COLO829 (cell line): ENCODE measurements at places on chromosomes 2 and 18.

GRCh38 chr2:159592441-159592840 lies 23.9 kb downstream of the BAZ2B start:
- no peak for DNase-seq

- DNase-seq = no peak
Observed at GRCh38 chr18:22783662-22784076, 149.5 kb upstream of the RBBP8 start.

DNA sequence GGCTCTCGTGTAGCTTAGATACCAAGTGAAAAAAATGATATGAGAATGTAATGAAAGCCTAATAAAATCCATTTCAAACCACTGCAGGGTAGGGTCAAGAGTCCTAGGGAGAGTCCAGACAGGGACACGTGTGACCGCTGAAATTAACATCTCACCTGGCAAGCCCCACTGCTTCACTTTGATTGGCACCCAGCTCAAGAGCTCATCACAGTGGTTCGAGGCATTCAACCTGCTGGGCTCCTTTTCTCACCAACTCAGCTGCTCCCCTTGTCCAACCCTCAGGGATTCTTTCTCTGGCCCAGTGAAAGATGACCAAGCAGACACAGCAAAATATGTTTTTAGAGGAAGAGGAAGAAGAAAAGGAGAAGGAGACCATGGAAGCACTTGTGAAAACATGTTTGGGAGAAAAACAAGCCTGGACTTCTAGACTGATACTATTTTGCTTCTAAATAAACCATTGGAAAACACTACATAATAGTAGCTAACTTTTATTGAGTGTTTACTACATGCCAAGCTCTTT lies 49.2 kb upstream of the CREB1 start:
- no peak for DNase-seq

DNA sequence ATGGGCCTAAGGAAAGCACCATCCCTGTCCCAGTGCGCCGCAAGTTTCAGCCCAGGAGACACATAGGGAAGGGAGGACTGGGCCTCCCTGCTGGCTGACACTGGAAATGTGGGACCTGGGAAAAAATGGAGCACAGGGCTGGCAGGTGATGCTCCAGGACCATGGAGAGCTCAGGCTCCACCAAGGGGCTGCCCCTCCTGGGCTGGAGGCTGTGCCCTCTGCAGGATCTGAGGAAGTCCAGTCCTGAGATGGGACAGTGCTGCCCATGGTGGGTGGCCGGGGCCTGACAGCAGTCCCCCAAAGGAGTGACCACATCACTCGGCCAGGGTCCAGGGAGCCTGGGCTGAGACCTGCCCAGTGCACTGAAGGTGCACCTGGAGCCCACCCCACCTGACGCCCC lies 108.6 kb upstream of the TEKT4 start:
- DNase-seq = no peak

GRCh38 chr2:135226961-135227360 lies 174.9 kb downstream of the RAB3GAP1 start:
- DNase-seq = no peak

DNA sequence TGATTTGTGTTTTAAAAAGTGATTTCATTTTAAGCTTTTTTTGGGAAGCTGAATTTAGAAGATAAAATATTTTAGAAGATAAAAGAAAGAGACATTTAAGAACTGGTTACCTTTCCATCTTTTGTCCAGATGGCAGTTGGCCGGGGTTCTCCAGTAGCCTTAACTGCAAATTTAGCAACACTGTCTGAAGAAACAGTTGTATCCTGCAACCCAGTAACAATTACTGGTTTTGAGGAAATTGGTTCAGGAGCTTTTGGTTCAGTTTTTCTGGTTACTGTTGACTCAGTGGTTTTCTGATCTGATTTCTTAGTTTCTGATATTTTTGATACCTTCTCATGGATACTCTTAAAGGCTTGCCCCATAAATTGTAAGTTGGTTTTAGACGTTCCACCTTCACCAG lies 49.9 kb downstream of the PLEKHA3 start:
- no peak for DNase-seq

GRCh38 chr2:222470802-222471468 lies 46.6 kb downstream of the SGPP2 start:
- no peak for DNase-seq

DNA sequence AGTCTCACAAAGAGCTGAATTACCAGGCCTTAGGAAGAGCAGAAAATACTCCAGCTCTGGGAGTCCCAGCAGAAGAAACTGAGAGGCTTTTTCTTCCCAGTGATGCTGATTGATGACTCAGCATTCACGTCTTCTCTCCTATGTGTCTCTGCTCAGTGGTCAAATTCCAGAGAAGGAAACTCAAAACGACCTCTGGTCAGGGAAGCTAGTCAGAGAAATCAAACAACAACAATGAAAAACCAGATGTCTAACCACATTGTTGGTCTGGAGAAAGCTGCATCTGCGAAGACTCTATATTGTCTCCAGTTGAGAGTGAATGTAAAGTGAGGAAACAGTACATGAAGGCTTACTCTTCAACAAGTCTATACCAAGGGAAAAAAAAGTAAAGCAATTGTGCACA lies 28.6 kb upstream of the CERS6 start:
- no peak for DNase-seq

DNA sequence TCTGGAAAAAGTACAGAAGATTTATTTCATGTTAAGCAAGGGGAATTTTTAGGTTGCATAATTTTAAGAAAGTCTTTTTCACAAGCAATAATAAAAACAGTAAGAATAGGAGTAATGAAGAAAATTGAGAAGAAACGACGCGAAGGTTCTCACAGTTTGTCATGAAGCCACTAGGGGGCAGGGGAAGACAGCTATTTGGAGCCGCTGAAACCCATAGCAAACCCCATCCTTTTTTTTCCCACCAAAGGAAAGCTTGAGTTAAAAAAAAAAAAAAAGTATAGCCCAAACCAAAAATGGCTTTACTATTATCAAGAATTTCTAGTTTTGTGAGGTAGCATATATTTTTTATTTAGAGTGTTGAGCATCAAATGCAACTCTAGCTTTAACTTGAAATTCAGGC lies 300.9 kb downstream of the PHLPP1 start:
- DNase-seq = peak; percentile 42

- DNase-seq = peak; percentile 65
Observed at GRCh38 chr2:112493858-112494648, 12.1 kb downstream of the TTL start.

GRCh38 chr2:101382442-101382841 lies 4.9 kb downstream of the CREG2 start:
- DNase-seq = no peak

GRCh38 chr2:210859314-210859713 lies 302.9 kb downstream of the CPS1 start:
- DNase-seq = no peak

- no peak for DNase-seq
Observed at GRCh38 chr2:16649353-16650286, 16.0 kb downstream of the CYRIA start.

DNA sequence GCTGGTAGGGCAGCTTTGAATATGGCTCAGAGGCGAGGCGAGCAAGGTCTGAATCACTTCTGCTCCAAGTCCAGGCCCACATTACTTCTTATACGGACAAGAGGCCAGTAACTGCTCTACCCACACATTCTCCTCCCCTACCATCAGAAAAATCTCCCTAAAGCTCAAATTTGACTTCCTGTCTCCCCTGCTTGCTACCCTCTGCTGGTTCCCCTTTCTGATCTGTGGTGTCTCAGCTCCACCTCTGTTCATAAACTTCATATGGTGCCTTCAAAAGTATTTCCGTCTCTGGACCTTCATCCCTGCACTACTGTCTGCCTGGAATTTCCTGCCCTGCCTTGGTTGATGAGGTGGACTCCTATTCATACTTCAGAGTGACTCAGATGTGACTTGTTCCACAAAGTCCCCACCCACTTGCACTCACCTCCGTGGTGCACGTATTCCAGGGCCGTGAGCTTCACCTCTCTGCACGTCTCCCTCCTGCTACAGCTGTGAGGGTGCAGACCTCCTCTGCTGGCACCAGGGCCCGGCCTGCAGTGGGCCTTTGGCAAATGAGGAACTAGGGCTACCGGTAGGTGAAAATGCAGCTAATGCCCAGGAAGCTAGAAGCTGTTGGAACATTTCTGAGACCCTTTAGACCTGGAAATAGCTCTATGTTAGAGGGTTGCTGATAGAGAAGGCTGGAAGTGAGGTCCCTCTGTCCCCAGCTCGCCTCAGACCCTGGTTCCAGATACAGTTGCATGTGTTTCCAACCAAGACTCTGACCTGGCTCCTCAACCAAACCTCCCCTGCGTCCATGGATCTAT lies 24.6 kb upstream of the KCMF1 start:
- DNase-seq = no peak

GRCh38 chr2:136214307-136215200 lies 96.6 kb upstream of the CXCR4 start:
- no peak for DNase-seq

GRCh38 chr2:61006486-61007105 lies 10.9 kb upstream of the PEX13 start:
- DNase-seq = no peak

DNA sequence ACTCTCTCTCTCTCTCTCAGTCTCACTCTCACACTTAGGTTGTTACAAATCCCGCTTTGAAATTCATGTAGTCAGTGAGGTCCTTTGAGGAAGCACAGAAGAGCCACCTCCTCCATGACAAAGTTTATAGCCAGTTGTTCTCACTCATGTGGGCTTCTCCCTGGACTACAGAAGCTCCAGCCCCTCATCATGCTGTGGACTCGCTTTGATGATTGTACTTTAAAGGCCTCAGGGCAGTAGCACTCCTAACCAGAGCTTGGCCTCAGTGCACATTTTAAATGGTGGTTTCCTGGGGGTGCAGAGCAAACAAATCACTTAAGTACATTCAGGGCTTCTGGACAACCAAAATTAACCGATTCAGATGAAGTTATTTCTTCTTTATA lies 115.7 kb downstream of the MTCL1 start:
- DNase-seq = no peak

DNA sequence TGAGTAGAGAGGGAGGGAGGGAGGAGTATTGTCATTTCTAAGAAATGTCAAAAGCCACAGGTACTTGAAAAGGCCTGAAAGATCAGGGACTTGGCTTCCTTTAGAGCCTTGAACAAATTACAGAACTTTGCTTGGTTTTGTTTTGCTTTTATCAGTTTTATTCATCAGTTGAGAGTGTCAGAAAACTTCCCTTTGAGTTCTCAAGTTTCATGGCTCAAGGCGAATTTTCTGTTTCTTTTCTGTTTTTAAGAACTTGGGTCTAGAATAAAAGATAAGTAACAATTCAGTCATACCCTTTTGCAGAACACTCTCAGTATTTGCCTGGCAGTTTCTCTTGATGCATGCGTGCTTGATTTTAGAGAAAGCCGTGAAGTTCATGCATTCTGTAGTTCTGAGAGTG lies 531.9 kb downstream of the PARD3B start:
- no peak for DNase-seq

DNA sequence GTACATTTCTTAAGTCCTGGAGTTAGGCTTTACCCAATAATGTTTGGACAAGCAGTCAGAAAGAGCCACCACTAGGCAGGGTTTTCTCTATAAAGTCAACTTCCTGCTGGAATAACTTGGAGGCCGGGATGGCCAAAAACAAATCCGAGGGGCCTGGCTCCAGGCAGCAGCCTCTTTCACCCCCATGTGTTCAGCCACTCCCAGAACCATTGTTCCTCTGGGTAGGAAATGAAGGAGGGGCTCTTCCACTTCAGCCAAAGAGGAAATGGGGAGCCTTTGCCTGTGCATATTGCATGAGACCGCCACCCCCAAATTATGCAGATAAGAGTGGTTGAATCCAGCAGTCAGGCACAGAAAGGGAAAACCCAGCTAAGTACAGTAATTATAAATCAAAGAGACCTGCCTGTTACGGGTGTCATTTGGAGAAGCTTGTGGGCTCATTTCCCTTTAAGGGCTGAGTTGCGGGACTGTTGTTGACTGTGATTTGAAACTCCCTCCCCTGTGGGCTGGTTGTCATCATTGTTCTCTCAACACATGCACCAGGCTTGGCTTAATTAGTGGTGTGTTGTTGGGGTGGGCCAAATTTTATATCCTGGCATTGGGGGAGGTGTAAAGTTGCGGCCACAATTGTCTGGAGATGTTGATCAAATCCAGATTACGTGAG lies 212.8 kb upstream of the SOX11 start:
- DNase-seq = no peak

GRCh38 chr2:179020156-179020750 lies 29.7 kb downstream of the CCDC141 start:
- DNase-seq = peak; percentile 11

DNA sequence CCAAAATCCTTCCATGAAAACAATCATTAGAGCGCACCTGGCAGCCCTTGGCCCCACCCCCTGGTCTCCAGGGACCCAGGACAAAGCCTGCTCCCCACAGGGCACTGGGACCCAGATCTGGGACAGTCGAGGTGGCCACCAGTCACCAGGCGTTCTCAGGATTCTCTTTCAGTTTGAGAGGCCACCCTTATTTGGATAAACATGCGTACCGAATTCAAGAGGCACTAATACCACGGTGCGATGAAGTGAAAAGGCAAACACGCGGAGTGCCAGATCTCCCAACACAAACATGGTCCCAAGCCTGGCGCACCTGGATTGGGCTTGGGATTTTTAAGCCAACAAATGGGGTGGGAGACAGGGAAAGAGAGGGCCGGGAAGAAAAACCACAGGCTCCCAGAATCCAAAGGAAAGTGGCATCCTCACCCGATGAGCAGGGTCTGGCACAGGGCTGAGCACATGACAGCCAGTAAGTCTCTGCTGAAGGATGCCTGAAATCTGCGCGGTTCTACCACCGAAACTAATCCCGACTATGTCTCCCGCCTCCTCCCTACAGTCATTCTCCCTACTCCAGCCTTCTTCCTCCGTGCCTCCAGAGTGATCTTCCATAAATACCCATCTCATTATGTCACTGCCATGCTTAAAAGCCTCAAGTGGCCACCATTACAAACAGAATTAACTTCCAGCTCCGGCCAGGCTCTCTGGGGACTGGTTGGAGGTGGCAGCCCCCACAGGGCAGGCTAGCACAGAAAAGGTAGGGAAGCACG lies 60.9 kb upstream of the KLHL29 start:
- DNase-seq = no peak

GRCh38 chr2:112054847-112055729 lies at the start of gene TMEM87B:
TSS of gene TMEM87B (plus strand) at chr2:112055269. CDS start at chr2:112055592, 323 bp downstream.
- peak; percentile 95 for DNase-seq

- no peak for DNase-seq
Observed at GRCh38 chr2:180520921-180521581, 459.4 kb upstream of the UBE2E3 start.

- DNase-seq = no peak
Observed at GRCh38 chr2:231661422-231662027, 46.8 kb upstream of the PTMA start.

DNA sequence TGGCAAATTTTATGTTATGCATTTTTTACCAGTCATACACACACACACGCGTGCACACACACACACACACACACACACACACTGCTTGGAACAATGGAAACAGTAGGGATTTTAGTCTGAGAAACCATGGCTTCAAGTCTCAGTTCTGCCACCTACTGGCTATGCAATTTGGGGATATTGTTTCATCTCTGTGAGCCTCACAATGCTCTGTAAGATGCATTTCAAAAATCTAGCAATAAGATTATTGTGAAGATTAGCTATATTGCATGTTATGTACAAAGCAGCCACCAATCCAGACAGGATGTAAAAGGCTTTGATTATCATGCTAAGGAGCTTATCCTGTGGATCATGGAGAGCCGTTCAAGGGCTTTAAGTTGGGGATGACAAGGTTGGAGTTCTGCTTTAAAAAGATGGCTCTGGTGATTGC lies 401.4 kb downstream of the NBAS start:
- DNase-seq = peak; percentile 48

- peak; percentile 56 for DNase-seq
Observed at GRCh38 chr18:66722671-66723070, 118.8 kb upstream of the CDH19 start.
